ENCODE measurements at places on chromosomes 4 and X. TPM values are rescaled to one million over a fixed set of nuclear protein-coding genes. Genes with fewer than 3 reads are reported as not detected.

DNA sequence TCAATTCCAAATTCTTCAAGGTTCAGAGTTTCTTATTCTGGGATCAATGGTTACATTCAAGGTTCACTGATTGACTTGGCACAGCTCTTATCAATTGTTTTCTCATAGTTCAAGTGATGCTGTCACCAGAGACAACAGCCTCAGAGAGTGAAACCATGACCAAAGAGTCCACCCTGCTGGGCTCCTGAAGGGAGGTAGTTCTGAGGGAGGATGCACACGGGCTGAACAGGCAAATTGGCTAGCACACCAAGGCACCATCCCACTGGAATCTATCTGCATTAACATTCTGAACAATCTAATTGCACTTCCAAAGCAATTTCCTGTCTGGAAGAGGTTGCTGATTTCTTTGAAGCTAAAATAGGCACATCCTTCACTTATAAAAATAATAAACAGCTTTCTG, 16.6 kb upstream of the GAB1 start:
- DNase-seq, result no peak

GRCh38 chrX:121114691-121115090, 67.3 kb downstream of the GLUD2 start:
- DNase-seq, result no peak

DNA sequence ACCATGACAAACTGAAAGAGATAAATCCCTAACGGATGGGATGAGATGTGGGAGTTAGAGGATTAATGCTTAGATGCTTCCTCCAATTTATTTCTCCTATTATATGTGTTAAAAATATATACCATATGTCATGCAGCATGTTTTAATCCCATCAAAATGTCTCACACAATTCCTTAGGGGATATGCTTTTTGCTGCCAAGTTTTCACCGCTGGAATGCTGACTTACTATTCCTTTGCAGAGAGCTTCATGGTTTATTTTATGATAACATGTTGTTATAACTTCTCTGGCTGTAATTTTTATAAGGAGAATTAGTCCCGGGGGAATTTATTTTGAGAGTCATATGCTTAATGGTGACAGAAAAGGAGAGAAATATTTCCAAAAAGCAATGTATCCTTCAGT, 670.3 kb downstream of the IL1RAPL1 start:
- peak; percentile 70 for DNase-seq

DNA sequence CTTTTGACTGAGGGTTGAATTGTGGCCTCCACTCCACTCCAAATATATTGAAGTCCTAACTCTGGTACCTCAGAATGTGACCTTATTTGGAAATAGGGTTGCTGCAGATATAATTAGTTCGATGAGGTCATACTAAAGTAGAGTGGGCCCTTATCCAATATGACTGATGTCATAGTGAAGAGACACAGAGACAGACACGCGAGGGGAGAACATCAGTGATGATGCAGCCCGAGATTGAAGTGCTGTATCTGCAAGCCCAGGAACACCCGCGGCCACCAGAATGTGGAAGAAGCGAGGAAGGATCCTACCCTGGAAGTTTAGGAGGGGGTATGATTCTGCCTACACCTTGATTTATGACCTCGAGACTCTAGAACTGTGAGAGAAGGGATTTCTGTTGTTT, 279.0 kb downstream of the ANKRD50 start:
- no peak for DNase-seq

- no peak for DNase-seq
Observed at GRCh38 chr4:125492957-125493356, 178.2 kb downstream of the FAT4 start.

DNA sequence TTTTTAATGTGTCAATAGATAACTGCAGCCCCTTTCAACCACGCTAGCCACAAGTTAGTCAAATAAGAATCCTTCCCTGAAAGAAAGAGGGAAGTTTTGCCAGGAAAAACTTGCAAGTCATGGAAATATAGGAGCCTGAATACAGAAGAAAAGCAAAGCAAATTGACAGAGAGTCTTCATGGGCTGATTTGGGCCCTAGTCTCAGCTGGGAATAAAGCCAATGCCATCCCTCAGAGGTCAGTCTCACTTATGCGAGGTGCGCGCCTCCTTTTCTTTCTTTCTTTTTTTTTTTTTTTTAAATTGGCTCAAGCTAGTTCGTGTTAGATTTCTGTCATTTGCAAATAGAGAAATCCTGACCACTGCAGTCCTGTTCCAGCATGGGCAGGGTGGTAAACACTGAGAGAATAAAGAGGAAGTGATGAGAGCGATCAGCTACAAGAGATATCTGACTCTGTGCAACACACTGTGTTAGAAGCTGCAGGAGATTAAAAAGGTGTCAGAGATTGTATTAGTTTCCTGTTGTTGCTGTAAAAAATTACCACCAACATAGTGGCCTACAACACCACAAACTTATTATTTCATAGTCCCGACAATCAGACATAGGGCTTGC, 299.7 kb downstream of the LDB2 start:
- peak; percentile 60 for DNase-seq

- DNase-seq, result no peak
Observed at GRCh38 chr4:55758066-55758465, 61.5 kb upstream of the EXOC1L start.

DNA sequence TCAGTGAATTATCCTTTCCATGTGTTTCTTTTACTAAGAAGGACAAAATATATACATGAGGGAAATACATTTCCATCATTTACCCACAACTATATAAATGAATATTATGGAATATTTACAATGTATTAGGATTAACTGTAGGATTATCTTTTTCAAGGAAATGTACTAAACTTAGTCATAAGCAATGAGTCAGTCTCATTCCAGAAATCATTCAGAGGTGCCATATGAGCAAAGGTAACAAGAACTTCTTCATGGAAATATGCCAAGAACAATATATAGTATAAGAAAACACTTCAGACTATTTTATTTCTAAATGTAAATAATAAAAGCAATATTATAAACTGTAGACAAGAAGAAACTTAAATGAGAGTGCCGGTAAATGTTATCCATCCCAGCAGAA, 67.1 kb downstream of the USP38 start:
- no peak for DNase-seq

DNA sequence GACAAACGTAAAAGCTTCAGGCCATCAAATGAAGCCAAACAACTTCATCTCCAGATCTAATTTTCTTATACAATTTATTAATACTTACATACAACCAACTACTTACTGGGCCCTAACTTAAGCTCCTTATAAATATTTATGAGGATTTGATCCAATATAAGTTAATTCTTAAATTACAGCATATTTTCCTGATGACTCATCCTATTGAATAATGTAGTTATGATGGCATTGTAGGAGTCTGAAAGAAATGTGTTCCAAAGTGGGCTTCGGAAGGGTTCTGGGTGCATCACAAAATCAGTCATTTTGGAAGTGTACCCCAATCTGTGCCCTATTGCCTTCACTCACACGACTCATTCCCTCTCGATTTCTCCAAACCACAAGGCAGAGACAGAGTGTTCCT, 455.1 kb upstream of the CTSO start:
- no peak for DNase-seq

- DNase-seq, result no peak
Observed at GRCh38 chr4:172243551-172243950, 430.3 kb downstream of the GALNTL6 start.

Gene DCAF4L1
- polyA plus RNA-seq, result 0.37 TPM

Gene MAGEC2
- polyA plus RNA-seq, result not detected

Measured in muscle of back (tissue), 13 donors.